ENCODE measurements at places on chromosomes 7 and 10.

GRCh38 chr7:1646957-1647891 lies 22.9 kb upstream of the ELFN1 start:
- DNase-seq = no peak

DNA sequence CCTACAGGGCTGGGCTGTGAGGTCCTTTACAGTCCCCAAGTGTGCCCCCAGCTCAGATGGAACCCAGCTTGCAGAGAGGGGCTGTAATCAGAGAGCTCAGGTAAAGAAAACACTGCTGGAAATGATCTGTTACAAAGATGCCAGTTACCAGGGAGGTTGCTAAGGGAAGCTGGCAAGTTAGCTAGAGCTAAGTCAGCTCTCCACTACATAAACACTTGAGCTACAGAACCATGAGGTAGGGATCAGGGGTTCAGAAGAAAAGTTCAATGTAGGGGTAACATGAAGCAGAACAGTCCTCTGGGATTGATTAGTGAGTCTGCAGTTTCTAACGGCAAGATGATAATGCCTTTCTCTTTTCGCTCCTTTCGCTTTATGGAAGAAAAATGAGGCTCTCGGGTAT lies 53.1 kb upstream of the TM9SF3 start:
- no peak for DNase-seq

DNA sequence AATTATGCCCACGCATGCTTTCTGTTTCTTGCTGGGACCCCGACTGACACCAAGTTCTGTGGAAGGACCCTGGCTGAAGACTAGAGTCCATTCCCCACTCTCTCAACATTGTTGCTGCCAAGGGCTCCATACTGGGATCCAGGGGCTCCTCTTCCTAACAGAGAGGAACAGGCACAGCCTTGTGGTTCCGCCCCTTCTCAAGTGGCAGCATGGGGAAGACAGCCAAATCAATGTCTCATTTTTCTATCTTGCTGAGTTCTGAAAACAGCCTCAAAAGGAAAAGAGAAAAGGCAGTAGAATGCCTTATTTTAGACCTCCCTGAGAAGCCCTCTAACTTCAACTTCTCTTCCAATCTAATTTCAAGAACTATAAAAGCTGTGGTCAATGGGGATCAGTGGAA lies 23.7 kb upstream of the LAMB1 start:
- DNase-seq = no peak

DNA sequence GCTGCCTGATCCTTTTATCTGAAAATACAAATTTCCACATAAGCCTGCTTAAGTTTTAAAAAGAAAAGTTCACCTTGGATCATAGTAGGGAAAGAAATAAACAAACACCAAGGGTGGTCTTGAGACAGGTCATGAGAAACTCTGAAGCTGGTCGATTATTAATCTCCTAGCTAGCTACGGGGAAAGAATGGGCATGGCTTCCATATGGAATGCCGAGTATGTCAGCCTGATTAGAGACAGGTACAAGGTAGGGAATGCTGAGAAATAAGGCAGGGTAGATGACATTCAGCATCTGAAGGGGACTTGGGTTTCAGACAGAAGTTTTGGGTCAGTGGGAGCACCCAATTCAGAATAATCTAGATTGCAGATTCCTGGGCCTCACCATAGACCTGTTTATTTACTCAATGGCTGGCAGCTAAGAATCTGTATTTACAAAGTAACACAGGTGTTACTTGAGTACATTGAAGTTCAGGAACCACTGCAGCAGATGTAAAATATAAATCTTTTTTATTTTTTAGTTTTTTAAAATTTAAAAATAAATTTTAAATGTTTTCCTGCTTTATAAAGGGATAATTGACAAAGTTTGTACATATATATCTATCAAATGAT lies 49.0 kb downstream of the SCIN start:
- DNase-seq = no peak

- no peak for DNase-seq
These were observed 287.4 kb downstream of the C7orf25 start for GRCh38 chr7:42624471-42624870.

DNA sequence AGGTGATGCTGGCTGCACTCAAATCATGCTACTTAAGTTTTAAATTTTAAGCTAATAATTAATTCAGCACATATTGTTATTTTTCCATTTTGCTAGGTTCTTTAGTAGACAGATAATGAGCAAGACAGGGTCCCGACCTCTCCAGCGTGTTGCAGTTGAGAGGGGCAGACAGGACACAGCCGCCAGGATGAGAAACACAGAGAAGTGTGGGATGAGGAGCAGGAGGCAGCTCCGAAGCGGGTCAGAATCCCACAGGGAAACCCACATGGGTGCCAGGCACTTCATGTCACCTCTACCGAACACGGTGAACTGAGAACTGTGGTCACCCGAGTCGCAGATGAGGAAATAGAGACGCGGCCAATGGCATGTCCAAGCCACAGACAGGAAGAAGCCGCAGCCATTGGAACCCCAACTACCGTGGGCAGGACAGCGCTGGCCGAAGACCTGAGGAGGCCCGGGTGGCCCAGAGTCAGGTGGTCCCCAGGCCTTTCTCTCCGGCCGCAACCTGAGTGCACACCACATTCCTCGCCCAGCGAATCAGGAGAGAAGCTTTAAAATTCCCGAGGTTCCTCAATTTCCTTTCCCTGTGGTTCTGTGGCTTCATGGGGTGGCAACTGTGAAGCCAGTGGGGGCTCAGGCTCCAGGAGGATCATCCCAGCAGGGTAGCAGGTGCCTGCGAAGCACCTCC lies 213.0 kb downstream of the DNAJB6 start:
- DNase-seq = no peak

DNA sequence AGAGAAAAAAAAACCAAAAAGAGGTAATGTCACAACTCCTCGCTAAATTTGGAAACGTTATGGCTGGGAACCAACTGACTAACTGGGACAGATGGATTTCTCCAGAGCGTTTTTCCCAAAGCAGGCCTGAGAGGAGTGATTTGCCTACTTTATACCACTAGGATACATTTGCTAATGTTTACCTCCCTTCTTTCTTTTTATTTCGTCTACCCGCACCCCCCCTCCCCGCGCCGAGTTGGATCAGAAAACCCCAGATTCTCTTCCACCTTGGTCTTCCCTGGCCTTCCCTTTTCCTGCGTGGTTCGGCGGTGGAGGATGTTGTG lies 7.2 kb downstream of the CPA2 start:
- no peak for DNase-seq

DNA sequence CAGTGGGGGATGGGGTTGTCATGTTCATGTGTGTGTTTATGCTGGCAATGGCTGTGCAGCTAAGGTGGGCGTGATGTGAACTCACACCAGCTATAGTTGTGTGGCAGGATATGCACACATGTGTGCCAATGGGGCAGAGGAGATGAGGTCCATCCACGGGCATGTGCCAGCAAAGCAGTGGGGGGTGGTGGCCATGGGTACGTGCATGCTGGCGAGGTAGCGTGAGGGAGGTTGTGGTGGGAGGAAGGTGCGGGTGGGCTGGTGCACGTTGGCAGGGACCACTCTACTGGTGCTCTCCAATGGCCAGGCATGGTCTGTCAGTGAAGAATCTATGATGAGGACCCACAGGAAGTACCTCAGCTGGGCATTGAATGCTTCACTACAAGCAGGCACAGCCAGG lies 567.5 kb upstream of the SORCS1 start:
- no peak for DNase-seq

GRCh38 chr10:103850572-103850895 lies 4.8 kb downstream of the SH3PXD2A start:
- no peak for DNase-seq

- DNase-seq = no peak
These were observed 14.4 kb downstream of the HTRA1 start for GRCh38 chr10:122475591-122476332.

GRCh38 chr10:66455304-66455703 lies 470.5 kb upstream of the LRRTM3 start:
- DNase-seq = no peak

DNA sequence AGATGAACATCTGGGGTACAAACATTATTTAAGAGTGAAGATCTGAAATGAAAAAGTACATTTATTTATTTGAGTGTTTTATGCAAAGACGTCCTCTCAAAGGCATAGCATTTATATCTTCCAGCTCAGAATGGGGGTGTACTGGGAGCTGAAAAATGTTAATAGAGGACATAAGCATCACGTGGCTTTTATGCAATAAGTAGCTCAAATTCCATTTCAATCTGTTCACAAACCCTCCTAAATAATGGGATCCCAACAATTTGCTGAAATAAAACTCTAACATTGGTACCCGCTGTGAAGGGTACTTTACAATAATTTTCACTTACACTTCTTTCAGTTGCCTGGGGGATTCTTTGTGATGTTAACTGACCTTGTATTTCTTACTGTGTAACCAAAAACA lies 172.0 kb downstream of the TAX1BP1 start:
- no peak for DNase-seq

DNA sequence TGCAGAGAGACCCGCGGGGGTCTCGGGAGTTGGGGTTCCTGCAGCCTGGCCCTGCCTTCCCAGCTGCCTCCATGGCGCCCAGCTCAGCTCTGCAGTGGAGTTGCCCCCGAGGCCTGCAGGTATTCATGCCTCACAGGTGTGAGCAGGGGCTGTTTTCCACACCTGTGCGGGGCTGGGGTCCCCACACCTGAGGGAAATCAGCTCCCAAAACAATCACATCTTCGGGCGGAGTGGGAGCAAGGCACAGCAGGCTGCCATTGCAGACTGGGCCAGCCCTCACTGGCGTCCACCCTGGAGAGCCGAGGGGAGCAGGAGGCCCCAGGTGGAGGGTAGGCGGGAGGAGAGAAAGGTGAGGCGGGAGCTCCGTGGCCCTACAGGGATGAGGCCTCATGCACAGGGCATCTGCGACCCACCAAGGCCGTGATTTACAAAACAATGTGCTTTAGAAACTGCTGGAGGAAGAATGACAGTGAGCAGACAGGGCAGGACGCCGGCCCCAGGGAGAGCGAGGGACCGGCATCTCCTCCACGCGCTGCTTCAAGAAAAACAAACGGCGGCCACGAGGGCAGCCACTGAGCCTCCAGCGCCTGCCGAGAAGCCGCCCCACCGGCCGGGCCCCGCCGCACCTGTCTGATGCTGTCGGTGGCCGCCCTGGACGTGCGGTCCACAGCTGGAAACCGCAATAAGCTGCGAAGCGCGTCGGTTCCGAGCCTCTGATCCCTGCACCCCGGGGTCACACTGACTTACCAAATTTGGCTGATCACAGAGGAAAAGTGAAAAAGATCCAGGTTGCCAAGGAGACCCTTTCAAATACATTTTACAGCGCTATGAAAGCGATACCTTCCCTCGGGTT lies 53.0 kb upstream of the PDGFA start:
- DNase-seq = no peak

DNA sequence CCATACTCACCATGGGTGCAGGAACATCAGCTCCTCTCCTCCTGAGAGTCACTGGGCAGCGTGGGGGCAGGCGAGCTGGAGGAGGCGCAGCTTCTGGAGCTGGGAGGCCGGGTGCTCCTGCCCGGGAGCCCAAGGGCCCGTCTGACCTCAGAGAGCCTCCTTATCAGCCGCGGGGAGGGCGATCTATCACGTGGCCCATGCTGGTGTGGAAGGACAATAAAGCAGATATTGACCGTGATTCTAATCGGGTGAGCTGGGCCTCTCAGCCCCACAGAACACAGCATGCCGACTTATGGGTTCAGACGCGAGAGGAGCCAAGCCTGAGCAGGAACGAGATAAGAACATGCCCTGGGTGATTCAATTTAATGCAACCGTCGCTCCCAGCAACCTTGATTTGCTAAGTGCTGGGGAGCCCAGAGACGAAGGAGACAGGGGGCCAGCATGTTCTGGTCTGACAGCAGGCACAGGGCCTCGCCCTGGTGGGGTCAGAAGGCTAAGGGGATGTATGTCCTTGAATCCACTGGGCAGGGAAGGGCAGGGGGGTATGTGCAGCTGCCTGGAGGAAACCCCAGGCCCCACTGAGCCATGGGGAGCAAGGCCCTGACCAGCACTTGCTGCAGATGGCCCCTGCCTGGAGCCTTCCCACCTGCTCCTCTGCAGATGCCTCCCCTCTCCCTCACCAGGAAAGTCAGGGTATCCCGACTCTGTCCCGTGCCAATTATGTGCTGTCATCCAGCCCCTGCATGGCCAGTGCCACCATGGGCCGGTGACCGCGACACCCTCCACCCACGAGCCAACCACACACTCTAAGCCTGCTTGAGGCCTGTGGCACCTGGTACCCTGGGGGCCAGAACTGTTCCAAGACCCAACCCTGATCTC lies 95.3 kb upstream of the RET start:
- DNase-seq = no peak

DNA sequence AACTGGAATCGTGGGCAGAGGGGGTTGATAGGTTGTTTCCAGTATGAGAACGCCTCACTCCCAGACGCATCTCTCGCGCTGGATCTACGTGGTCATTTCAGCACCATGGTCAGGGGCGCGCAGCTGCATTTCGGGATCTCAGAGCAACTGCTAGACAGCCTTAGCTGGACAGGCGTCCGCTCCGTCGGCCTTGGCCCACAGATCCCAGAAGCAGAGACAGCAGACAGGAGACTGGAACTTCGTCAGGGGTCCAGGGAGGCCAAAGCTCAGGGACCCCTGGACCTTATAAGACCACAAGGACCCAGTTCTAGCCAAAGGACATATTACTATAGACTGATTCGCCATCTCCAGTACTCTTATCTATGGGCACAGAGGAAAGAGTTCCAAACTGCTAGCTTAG lies 5.3 kb downstream of the NEUROG3 start:
- DNase-seq = no peak

DNA sequence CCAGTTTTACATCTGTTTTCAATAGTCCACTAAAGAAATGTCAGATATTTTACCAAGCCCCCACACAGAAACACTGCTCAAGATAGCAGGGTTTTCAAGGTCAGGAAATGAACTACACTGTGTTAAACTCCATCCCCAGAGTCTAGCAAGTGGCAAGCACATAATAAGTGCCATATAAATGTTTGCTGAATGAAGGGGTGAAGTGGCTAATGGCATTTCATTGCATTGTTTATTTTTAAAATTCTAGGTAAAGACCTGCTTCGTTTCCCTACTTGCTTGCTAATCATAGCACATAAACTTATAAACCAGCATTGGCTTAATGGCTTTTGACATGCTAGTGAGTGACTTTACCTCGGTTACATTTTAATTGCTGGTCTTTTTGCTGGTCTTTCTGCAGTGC lies 322.6 kb downstream of the GRID1 start:
- no peak for DNase-seq

GRCh38 chr7:8433477-8434289 lies at the start of gene NXPH1:
TSS of gene NXPH1 (plus strand) at chr7:8433609.
- DNase-seq = no peak

DNA sequence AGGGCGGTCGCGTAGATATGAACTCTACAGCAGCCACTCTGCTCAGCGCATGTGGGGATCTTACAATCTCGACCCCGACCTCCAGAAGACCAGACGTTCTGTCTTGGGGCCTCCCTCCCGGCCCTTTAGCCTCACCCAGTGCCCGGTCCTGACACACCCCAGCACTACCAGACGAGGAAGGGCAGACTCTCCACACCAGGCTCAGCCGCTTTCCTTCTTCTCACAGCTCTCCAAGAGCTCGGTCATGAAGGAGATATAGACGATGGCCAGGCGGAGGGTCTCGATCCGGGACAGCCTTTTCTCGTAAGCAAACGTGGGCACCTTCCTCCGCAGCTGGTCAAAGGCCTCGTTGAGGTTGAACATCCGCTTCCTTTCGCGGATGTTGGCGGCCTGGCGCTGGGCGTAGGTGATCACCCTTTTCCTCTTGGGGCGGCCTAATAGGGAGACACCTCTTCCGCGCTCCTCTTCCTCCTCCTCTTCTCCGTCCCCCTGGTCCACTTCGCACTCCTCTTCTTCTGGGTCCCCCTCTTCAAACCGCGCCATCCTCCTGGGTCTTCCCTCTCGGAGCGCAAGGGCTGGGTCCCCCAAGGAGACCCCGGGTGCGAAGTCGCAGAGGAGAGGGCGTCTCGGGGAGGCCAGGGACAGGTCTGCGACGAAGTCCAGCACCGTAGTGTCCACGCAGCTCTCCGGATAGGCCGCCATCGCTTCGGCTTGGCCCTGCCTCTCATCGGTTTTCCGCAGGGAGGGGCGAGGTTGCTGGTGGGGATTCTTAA lies at the start of gene FERD3L:
Gene FERD3L (minus strand): TSS at position 761 of the 773 bp plus-strand sequence. CDS start 59 bp downstream, at position 702.
- no peak for DNase-seq
